ENCODE measurements at places on chromosomes 2 and 18.

- DNase-seq = no peak
Observed at GRCh38 chr2:159592441-159592840, 23.9 kb downstream of the BAZ2B start.

DNA sequence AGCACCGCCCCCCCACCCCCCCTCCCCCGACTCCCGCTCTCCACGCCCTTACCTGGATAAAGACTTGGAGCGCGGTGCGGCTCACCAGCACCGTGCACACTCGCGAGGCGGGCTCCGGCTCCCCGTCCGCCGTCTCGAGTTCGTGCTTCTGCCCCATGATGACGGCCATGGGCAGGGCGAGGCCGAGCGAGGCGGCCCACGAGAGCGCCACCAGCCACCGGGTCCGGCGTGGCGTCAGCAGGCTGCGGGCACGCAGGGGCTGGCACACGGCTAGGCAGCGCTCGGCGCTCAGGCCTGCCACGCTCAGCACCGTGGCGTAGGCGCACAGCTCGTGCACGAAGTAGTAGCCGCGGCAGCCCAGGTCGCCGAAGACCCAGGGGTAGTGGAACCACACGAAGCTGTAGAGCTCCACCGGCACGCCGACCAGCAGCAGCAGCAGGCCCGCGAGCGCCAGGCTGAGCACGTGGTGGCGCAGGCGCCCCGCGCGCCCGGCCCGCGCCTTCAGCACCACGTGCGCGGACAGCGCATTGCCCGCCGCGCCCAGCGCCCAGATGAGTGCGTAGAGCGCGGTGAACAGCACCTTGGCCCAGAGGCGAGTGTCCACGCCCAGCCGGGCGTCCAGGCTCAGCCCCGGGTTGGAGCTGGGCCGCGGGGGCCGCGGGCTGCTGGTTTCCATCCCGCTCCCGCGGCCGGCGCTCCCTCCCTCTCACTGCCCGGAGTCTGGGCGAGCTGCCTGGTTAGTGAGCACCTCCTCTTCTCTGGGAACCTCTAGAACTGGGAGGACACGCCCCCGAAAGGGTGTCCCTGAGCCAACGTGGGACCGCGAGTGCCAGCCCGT is at the start of gene NTSR2:
NTSR2 (minus strand) TSS at position 742 of the 838 bp plus-strand sequence; CDS start at position 676, 66 bp downstream.
- no peak for DNase-seq

- no peak for DNase-seq
Observed at GRCh38 chr2:215382011-215382410, 53.9 kb downstream of the FN1 start.

DNA sequence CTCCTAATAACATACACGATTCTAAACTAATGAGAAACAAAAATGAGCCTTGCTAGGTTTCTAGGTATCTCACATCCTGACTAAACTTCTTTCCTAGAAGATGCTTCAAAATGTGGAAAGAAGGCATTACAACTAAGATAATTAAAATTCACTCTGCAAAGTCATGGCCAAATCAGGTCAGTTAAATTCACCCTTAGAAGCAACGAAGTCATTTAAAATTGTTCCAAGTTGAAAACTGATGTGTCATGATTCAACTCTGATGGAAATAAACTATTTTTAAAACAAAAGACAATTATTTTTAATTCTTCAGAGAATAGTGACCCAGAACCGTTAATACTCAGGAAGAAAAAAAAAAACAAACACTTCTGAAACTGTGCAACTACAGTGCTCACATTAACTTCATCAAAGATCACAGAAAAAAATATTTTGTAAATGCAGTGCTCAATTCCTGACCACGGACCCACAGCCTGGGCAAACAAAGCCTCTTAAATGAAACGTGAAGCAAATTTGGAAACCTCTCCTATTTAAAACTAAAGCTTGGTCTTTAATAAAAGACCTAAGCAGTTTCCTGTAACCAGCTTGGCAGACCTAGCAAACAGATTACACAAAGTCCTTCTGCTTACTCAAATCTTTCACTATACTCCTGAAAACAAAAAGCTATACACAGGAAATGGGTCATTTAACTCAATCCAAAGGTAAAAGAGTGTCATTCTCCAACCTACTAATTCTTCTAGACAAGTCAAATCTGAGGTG is 39.0 kb downstream of the CHN1 start:
- DNase-seq = no peak

DNA sequence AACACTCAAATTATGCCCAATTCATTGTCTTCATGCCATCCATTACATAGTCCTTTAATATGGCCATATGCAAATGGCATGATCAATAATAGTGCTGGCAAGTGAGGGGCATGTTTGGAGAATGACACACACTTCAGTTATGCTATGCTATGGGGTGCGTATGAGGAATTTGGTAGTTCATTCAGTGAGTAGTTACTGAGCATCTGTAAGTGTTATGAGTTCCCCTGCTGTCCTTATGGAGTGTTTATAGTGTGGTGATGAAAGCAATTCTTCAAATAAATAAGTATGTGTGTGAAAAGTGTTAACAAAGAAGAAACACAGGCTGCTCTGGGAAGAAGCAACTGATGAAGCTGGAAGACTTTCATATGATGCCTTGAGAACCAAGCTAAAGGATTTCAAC is 383.7 kb upstream of the SLC14A2 start:
- DNase-seq = no peak

DNA sequence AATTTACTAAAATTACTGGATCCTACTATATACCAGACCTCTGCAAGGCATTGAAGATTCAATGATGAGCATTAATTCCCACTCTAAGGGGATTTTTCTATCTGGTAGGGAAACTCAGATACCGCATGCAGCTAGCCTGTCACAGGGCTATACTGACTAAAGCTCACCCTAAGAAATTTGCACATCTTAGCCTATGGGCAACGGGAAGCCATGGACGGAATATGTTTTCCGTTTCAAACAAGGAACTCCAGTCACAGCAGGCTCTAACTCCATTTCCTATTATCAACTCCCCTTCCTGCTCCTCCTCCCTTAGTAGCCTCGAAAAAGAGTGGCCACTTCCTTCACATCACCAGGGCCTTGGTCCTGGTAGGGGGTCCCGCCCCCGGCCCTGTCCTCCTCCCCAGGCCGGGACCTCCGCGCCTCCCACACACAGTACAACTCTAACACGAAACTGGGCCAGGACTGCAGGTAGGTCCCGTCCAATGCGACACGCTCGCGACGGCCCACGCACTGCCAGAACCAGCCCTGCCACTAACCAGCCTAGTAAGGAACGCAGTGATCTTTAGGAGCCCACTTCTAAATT is 659 bp upstream of the COX5B start:
- DNase-seq = no peak

DNA sequence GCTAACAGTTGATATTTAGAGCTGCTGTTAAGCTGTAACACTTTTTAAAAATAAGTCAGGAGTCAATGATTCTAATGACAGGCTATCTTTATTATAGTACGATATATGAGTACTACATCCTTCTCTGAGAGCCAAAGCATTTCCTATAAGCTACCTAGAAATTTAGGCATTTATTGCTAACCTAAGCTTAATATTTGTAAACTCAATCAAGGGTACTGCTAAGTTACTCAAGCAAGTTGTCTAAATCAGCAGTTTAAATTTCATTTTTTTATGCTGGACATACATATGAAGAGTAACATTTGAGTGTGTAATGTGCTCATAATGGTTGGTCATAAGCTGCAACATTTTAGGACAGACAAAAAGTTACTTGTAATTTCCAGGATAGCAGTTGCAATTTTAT is 1576.5 kb upstream of the NXPH2 start:
- DNase-seq = no peak

- no peak for DNase-seq
Observed at GRCh38 chr18:26448714-26449159, 99.6 kb downstream of the KCTD1 start.

- peak; percentile 50 for DNase-seq
Observed at GRCh38 chr2:136116813-136117390, 1.0 kb downstream of the CXCR4 start.

GRCh38 chr2:81583311-81584108 is 1279.0 kb upstream of the LRRTM1 start:
- DNase-seq = no peak

DNA sequence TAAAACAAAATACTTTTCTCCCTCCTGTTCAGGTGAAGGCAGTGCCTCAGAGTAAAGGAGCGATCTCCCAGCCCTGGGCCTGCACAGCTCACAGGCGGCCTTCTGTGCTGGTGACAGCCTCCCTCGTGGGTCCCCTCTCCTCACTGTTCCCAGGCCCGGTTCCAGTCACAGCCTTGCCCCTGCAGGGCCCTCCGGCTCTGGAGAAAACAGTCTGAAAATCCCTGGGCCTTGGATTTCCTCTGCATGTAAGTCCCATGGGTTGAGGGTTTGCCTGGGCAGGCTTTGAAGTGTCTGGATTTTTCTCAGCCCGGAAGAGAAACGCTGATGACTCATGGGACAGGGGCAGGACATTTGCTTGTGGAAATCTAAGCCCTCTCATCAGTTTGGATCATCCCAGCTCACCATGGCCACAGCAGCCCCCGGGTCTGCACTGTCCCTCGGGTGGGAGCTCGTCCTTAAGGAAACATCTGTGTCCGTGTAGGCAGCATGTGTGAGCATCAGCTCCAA is 186.1 kb upstream of the RAB12 start:
- no peak for DNase-seq

GRCh38 chr2:175926272-175926671 is 75.8 kb downstream of the LNPK start:
- no peak for DNase-seq

DNA sequence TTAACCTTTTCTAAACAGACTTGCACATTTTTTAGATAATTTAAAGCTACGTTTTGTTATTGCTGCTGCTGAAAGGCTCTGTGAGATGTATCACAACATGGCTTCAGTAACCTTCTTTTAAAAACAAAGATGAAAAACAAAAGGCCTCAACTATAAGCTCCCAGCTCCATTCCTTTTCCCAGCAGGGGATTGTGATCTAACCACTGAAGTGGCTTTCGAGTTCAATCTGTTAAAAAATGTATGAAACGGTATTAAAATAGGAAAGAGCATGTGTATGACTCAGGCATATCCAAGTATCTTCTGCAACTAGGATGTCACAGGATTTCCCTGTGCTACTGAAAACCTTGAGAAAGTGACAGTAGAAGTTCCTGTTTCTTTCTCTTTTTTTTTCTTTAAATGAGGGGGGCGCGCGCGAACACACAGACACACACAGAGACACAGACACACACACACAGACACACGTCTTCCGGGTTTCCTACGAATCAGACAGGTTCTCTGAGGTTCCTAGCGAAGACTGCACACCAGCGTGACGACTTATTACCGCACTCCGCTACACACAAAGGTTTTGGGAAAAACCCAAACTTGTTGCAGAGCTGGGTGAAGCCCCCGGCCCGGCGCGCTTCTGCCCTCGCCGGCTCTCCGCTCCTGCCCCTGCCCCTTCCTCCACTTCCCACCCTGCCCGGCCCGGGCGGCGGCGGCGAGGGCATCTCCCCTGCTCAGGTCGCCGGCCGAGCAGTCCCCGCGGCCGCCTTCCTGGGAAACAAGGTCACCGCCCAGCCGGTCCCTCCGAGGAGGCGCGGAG is 86.8 kb downstream of the RBMS1 start:
- DNase-seq = peak; percentile 63

DNA sequence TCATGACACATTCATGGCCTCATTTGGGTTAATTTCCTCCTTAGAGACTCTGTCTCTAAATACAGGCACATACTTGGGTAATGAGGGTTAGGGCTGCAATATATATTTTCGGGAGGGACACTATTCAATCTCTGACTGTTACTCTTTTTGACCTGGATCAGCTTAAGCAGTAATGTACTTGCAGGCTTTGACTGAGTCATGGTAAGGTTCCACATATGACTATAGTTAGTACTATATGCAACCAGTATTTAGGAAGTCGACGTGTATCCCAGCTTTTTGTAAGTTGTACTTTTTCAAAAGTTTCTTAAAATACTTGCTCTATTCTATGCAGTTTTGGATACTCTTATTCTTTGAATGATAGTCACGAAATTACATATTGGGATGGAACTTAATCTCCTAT is 37.2 kb upstream of the CDH19 start:
- DNase-seq = no peak

DNA sequence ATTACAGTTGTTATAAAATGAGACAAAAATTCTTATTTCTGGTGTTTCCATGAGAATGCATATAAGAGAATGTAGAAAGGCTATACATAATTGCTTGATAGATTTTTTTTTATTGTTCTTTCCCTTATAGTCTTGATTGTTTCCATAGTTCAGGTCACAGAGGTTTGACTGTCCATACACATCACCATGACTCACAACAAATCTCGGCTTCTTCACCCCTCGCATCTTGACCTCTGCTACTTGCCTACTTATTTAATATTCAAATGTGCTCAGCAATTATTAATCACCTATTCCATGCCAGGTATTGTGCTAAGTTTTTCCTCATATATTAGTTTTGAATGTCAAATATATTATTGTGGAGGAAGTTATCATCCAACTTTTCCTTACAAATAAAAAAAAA is 789.6 kb downstream of the RNF144A start:
- no peak for DNase-seq

GRCh38 chr18:76952747-76953146 is 130.4 kb downstream of the ZNF236 start:
- no peak for DNase-seq
